Lung (tissue), 17 donors: ENCODE measurements at places on chromosomes 7 and 10. TPM values are rescaled to one million over a fixed set of nuclear protein-coding genes. Genes with fewer than 3 reads are reported as not detected.
A peak's percentile ranks its signal among the peaks of the same experiment; 100 is the strongest.

The ZNF804B gene
- not detected for total RNA-seq

The IDI2 gene
- total RNA-seq = not detected

The LAMB1 gene
- 244 TPM for total RNA-seq

The BCL7B gene
- total RNA-seq = 58.6 TPM

- no peaks in the 10 kb centered on the region for H3K27me3 ChIP-seq
- H3K36me3 ChIP-seq = peaks cover 18% of the 10 kb centered on the region
- no peak overlapping the region for H3K27ac ChIP-seq
Measured at GRCh38 chr10:95355301-95355700, 64.5 kb upstream of the PDLIM1 start.

DNA sequence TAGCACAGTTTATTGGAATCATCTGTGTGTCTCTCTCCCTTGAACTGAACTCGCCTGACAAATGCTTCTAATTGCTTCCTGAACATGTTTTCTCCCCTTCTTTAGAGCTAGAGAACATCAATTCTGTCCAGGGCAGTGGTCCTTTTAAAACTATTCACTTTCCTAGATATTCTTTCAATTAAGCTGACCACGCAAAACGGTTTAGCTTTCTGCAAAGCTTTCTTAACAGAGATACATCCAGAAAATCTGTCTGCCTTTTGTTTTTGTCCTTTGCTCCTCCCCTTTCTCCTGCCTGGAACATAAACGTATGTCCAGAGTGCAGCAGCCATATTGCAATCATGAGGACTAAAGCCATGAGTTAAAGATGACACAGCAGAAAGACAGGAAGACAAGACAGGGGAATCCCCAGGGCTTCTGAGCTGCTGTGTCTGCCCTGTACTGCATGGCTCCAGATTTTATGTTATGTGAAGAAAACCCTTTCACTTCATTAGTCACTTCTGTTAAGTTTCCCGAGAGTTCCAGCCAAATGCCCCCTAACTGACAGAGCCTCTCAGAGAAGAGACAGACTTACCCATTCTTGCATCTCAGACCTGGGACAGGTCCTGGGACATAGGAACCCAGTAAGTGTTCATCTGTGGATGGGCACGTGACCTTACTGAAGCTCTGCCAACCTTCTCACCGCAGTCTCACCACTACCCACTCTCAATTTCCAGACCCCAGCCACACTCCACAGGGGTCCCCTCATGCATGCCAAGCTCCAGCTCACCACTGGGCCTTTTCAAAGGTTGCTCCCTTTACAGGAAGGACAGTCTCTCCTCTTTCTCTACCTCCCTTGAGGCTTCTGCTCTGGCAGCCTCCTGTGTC is 35.0 kb upstream of the CPXM2 start:
- H3K4me1 ChIP-seq = no peaks in the 10 kb centered on the region
- DNase-seq = no peak
- H3K36me3 ChIP-seq = no peaks in the 10 kb centered on the region

GRCh38 chr10:124436191-124436638 is 13.6 kb downstream of the NKX1-2 start:
- no peak overlapping the region for H3K27ac ChIP-seq
- DNase-seq = no peak
- H3K4me3 ChIP-seq = no peak overlapping the region
- H3K36me3 ChIP-seq = no peaks in the 10 kb centered on the region
- H3K4me1 ChIP-seq = no peaks in the 10 kb centered on the region
- H3K27me3 ChIP-seq = no peaks in the 10 kb centered on the region

DNA sequence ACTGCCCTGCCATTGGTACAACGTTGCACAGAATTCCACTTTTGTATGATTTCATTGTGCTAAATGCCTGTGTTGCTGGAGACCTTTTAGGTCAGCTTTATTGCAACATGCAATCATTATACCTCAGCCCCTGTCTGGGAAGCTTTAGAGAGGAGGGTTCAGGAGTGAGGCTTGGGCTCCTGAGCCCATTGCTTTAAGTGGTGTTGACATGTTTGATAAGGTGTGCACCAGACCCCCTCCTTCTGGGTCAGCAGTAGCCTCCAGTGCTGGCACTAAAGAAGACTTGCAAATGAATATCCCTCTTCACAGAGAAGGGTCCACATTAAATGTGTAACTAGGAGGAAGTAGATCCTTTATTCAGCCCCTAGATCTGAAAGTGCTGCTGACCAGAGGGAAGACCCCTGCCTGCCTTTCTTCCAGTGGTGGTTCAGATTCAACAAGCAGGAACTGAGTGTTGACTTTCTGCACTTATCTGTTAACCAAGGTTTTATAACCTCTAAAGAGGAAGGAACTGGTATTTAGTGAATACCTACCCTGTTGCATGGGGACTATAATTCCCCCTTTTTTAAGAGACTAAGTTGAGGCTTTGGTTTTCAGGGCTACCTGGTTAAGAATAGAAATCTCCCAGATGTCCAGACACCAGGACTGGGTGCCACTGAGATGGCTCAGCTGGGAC is 369.4 kb upstream of the IGFBP3 start:
- peaks cover 3% of the 10 kb centered on the region for H3K4me1 ChIP-seq
- no peak for DNase-seq
- no peak overlapping the region for H3K4me3 ChIP-seq
- no peaks in the 10 kb centered on the region for H3K27me3 ChIP-seq
- no peaks in the 10 kb centered on the region for H3K36me3 ChIP-seq

DNA sequence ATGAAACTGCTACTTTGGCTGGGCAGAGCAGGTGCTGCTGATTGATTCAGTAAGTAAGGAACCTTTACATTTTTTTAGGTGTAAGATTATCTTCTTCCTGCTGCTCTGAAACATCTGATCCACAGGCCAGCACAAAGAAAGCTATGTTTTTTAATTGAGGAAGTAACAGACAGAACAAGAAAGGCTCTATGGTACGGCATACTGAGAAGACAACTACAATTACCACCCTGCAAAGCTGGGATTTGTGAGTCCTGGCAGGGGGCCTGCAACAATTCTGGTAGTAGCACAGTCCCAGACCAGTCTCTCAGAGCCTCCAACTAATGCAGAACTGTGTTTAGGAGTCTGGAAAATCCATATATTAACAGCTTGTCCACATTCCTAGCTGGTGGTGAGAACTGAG is 103.0 kb upstream of the LRRTM3 start:
- no peak overlapping the region for H3K27ac ChIP-seq
- no peak for DNase-seq
- H3K27me3 ChIP-seq = no peaks in the 10 kb centered on the region
- H3K36me3 ChIP-seq = no peaks in the 10 kb centered on the region

- peaks cover 38% of the 10 kb centered on the region for H3K4me1 ChIP-seq
- H3K4me3 ChIP-seq = no peak overlapping the region
- H3K27me3 ChIP-seq = no peaks in the 10 kb centered on the region
- no peak overlapping the region for H3K27ac ChIP-seq
- no peaks in the 10 kb centered on the region for H3K36me3 ChIP-seq
- peak; percentile 88 for DNase-seq
Measured at GRCh38 chr7:70698219-70698832, 433.6 kb upstream of the GALNT17 start.

- no peak overlapping the region for H3K4me3 ChIP-seq
- no peaks in the 10 kb centered on the region for H3K27me3 ChIP-seq
- H3K36me3 ChIP-seq = no peaks in the 10 kb centered on the region
- H3K4me1 ChIP-seq = peaks cover 8% of the 10 kb centered on the region
- H3K27ac ChIP-seq = no peak overlapping the region
Measured at GRCh38 chr10:6195846-6196245, 6.9 kb upstream of the PFKFB3 start.

DNA sequence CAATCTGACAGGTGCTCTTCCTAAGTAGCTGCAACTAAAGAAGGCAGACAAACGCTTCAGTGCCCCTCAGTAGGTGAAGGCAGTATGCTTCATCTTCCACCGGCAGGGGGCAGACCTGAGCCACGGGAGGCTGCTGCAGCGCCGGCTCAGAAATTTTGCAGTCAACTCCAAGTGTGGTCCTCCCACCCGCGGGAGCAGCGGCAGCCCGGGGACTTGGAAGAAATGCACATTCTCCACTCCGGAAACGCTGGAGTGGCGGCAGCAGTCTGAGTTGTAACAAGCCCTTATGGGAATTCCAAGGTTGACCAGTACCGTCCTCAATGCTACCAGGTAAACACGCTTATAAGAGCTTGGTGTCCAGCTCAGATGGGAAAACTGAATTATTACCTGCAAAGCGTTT is 3.4 kb downstream of the IGFBP3 start:
- peaks cover 9% of the 10 kb centered on the region for H3K27me3 ChIP-seq
- peaks cover 42% of the 10 kb centered on the region for H3K4me1 ChIP-seq
- H3K36me3 ChIP-seq = no peaks in the 10 kb centered on the region
- no peak overlapping the region for H3K4me3 ChIP-seq
- no peak overlapping the region for H3K27ac ChIP-seq

DNA sequence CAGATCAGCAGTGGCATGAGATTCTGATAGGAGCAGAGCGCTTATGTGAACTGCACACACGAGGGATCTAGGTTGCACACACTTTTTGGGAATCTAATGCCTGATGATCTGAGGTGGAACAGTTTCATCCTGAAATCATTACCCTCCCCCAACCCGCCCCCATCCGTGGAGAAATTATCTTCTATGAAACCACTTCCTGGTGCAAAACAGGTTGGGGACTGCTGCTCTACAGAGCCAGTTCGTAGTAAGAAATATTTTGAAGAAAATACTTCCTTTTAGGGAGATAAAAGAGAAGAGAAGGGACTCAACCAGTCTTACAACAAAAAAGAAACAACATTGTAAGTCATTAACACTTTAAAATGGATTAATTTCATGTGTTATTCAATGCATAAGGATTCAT is 1308.2 kb downstream of the GATA3 start:
- no peaks in the 10 kb centered on the region for H3K36me3 ChIP-seq
- no peak overlapping the region for H3K27ac ChIP-seq
- no peak overlapping the region for H3K4me3 ChIP-seq
- H3K4me1 ChIP-seq = no peaks in the 10 kb centered on the region

GRCh38 chr7:4282434-4283223 is 399.5 kb upstream of the FOXK1 start:
- no peak overlapping the region for H3K27ac ChIP-seq
- H3K27me3 ChIP-seq = no peaks in the 10 kb centered on the region
- no peaks in the 10 kb centered on the region for H3K36me3 ChIP-seq
- no peak overlapping the region for H3K4me3 ChIP-seq
- DNase-seq = no peak
